Cortex of kidney (tissue), 1 donor: ENCODE measurements at places on chromosomes 3 and 15.

- DNase-seq = no peak
Measured at GRCh38 chr3:12663401-12663935, 449 bp downstream of the RAF1 start.

GRCh38 chr3:149716984-149717383 is 35.3 kb downstream of the COMMD2 start:
- DNase-seq = no peak

DNA sequence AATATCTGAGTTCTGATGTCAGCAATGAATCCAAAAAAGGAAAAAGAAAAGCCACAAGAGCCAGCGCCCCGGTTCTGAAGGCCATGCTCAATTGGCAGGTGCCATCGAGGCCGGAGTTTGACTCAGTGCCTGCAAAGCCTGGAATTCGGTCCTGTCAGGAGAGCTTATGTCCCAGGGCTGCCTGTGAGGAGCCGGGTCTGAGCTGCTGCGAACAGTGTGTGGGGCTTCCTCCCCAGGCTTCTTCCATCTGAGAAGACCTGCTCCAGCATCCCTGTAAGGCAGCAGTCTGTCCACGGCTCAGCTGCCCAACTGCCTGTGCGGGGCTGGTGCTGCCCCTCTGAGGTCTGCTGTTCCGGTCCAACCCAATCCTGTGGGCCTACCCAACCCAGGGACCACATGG is 46.1 kb downstream of the ROPN1B start:
- no peak for DNase-seq

DNA sequence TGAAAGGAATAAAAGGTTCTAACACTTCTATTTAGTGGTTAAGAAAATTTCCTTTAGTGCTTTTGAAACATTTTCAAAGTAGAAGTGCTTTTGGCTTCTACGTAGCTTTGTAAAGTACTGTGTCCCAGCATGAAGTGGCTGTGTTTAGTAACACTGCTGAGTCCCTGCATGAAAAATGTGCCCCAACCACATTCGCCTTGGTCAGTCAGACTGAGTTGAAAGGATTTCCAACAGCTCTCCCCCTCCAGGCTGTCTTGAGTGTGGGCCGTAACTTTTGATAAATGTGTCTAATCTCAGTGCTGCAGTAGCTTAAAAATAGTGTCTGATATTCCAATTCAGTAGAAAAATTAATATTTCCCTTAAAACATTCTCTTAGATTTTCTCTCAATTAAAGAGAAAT is 115.0 kb downstream of the NR1D2 start:
- no peak for DNase-seq

- no peak for DNase-seq
Measured at GRCh38 chr3:8324747-8325146, 176.9 kb upstream of the LMCD1 start.

- DNase-seq = no peak
Measured at GRCh38 chr15:66633938-66634250, 68.1 kb upstream of the LCTL start.
